ENCODE measurements at places on chromosomes 1 and 21.

GRCh38 chr1:236161230-236161629, 18.9 kb downstream of the GPR137B start:
- no peak for DNase-seq

GRCh38 chr1:10784998-10785727, 11.3 kb downstream of the CASZ1 start:
- DNase-seq = no peak

DNA sequence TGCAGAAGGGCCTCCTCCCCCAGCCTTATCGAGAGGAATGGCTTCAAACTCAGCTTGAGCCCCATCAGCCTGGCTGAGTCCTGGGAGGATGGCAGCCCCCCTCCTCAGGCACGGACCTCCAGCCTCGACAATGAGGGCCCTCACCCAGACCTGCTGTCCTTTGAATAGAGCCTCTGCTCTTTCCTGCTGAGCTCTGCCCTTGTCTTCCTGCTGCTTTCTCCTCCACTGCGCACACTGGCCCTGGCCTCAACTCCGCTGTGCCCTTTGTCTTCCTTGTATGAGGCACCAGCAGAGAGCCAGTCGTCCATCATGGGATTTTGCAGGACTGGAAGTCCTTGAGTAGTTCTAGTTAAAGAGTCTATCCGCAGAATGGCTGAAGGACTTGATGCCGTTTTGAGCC, 2.0 kb downstream of the C1orf226 start:
- no peak for DNase-seq

GRCh38 chr1:27538793-27539192, 48.8 kb upstream of the WASF2 start:
- no peak for DNase-seq

GRCh38 chr1:223189903-223190724, 47.1 kb upstream of the TLR5 start:
- peak; percentile 37 for DNase-seq
